ENCODE measurements at places on chromosomes 2 and 18.

- no peak for DNase-seq
These were observed 426.4 kb downstream of the MBD2 start for GRCh38 chr18:53797998-53798495.

DNA sequence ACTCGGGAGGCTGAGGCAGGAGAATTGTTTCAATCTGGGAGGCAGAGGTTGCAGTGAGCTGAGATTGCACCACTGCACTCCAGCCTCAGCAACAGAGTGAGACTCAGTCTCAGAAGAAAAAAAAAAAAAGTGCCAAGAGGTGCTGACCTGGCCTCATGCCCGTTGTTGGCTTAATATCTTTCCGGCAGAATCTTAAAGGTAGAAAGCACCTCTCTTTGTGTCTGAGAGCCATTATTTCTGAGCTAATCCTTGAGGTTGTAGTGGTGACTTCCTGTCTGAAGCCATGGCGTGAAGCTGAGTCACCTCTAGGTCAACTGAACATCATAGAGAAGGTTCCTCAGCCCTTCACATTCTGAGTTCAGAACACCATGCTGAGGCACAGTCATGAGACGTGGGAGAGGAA, 60.4 kb downstream of the WDSUB1 start:
- no peak for DNase-seq

- DNase-seq, result no peak
These were observed 27.2 kb upstream of the PDIA6 start for GRCh38 chr2:10839813-10840212.

DNA sequence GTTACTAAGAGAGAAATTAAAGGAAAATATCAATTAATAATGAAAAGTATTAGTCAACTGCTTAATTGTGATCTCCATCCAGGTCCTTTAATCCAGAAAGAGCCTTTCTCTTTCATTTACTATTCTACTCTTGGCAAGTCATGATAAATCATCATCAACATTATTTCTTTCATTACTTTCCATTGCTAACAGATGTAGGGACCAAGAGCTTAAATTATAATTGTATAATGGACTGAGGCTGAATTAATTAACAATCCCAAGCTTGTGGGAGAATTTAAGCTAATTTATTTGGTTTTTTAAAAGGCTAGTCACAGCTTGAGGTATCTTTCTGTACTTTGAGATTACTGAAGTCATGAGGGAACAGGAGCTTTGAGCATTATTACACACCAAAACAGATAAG, 223.9 kb downstream of the ERBB4 start:
- DNase-seq, result no peak

DNA sequence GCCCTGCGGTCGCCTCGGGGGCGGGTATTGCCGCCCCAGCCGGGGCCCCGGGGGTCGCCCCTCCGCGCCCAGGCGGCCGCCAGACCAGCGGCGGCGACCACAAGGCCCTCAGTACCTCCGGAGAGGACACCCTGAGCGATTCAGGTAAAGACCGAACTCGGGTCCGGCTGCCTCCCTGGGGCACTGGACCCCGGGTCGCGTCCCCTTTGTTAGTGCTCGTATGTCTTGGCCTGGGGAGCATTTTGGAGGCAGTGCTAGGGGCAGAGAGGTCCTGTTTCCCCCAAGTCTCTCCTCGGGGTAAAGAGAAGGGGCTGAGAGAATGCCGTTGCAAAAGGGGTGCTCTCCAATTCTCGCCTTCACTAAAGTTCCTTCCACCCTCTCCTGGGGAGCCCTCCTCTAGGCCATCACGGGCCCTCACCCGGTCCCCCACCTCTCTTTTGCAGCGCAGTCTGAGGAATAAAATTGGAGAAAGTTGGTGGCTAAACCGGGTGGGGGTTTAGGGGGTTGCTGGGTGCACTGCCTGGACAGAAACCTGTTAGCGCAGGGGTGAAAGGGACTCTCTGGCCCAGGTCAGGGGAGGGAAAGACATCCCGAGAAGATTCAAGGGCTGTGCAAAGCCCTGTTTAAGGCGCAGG, 2.5 kb downstream of the MYCN start:
- no peak for DNase-seq

DNA sequence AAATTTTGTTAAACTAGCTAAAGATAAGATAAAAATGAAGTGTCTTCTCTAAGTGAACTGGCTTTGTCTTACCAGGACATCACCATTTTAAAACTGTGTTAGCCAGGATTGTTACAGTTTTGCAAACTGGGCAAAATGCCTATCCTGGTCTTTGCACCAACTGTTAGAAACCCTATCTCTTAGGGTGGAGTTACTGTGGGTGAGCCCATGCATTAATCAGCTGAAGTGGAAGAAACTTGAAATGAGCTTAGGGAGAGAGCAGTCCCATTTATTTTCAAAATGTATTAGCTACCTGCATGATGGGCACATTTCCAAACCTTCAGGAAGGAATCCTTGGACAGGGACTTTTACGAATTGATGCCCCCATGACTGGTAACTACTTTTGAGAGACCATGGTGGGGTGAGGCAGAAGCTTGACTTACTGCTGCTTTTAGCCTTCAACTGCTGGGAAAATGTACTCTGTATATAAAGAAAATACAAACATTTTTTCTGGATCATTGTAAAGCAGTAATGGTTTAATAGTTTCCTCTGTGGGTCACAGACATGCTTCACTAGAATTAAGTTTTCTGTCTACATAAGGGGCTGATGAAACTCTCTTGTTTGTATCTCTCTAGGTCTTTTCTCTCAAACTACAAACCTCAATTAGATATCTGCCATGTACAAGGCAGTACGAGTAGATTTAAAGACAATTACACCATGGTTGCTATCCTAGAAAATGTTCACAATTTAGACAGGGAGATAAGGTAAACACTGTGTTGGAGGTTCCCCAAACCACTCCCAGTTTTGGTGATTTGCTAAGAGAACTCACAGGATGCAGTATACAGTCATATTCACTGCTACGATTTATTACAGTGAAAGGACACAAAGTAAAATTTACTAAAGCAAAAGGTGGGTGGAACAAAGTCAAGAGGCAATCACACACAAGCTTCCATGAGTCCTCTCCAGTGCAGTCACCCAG, 321.4 kb upstream of the MMADHC start:
- DNase-seq, result no peak

- DNase-seq, result no peak
These were observed 5.8 kb downstream of the DLX1 start for GRCh38 chr2:172091000-172091641.

- DNase-seq, result no peak
These were observed 121.9 kb downstream of the TNS1 start for GRCh38 chr2:217880891-217881290.

DNA sequence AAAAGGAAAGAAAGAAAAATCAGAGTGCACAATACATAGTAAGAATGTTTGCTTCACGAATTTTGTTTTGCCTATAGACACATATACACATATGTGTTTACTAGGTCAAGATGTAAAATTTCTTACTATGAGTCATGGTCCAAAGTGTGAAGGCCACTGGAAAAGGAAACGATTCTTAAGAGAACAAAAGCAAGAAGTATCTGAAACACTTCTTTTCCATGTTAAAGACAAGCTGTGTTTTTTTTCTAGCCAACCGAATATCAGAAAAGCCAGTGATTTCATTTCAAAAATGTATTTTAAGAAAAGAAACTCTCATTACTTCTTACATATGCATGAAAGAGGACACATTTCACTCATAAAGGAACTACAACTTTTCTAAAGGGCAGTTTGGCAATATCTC, 24.9 kb downstream of the PECR start:
- DNase-seq, result no peak

DNA sequence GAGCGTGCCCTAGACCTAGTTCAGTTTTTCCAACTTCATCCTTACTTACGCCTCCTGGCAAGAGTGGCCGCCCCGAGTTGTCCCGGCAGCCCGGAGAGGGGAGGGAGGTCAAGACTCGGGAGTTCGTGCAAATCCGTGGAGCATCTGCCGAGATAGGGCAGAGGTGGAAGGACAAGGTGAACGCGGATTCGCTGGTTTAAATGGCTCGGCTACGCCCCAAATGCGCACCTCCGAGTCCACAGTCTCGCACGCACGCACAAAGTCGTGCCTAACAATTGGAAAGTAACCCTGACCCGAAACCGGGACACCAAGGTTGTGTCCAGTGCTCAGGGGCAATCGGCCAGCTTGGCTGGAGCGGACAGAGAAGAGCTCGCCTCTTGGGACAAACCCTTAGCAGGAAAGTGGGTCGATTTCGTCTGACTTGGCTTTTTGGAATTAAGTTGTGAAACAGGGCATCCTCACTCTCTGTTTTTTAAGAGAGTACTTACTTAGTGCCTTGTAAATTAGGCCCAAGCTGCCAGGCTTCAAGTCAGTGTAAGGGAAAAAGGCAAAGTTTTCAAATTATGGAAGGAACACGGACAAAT, 726 bp upstream of the SS18 start:
- DNase-seq, result no peak

DNA sequence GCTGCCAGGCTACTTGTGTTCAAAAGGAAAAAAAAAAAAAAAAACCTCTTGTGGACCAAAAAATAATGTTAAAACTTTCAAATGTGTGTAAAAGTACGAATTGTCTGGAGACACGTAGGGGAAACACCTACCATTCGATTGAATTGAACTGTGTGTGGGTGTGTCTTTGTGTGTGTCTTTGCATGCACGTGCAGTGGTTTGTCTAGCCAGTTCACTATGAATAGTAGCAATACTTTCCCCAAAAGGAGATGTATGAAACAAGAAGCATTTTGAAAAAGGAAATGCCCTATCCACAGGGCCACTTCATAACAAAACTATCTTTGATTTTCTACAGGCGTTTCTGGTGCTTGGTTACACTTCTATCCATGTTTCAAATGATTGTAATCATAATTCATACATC, 186.8 kb downstream of the RPRM start:
- DNase-seq, result no peak

DNA sequence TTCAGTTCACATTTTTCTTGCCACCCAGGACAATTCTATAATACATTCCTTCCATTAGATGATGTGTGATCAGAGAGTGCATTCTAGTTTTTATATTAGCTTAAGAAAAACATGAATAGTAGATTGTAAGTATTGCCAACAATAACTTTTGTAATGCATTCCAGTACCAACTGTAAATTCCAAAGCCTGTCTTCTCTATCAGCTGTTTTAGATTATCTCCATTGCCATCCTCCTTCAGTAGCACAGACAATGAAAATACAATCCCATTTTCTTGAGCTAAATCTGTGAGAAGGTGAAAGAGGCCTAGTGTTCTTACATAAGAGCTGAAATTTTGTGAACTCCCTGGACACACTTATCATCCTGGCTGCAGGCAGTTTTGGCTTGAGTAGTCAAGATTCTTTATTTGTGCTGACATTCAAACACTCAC, 103.9 kb downstream of the CCBE1 start:
- DNase-seq, result no peak

DNA sequence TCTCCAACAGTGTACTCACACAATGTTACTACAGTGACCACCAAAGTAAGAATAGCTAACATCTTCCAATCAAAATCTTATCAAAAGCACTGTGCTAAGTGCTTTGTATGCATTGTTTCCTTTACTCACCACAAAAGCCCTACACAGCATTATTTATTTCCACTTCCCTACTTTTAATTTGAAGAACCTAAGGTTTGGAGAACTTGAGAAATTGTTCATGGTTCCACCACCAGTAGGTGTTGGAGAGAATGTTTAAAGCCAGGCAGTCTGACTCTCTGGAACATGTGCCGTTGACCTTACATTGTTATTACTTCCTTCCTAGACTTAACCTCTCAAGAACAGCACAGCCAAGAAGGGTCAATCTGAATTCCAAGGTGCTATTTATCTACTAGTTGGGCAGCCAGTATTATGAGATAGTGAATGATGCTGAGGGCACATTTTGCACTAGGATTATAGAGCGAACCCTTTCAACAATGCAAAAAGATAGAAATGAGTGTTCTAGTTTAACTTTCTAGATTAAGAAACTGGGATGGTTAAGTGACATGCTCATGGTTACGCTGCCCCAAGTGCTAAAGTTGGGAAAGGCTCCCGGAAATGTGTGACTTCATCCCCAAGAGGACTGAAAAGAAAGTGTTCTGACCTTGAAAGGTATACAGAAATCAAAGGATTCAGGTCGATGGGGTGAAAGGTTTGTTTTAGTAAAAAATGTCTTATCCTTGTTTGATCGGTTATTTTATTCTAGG, 55.2 kb upstream of the FAM136A start:
- DNase-seq, result no peak
